ENCODE measurements at places on chromosomes 1 and 21.

- no peak for DNase-seq
Measured at GRCh38 chr1:53634571-53634979, 104.4 kb downstream of the GLIS1 start.

- no peak for DNase-seq
Measured at GRCh38 chr1:74513411-74514300, 1.2 kb upstream of the LRRC53 start.

GRCh38 chr1:170146720-170147263 is 1.0 kb downstream of the NTMT2 start:
- DNase-seq = peak; percentile 4

DNA sequence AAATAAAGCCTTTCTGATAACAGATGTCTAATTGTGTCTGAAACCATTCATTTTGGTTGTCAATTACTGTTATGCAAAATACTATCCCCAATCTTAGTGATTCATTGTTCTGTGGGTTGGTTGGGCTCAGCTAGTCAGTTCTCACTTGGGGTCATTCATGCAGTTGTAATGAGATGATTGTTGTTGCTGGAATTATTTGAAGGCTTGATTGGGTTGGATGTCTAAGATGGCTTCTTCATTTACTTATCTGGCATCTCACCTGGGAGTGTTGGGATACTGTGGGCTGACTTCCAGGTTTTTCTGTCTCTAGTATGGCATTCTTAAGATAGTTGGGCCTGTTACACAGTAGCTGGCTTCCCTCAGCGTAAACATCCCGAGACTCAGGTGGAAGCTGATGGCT is 217.8 kb upstream of the B3GALT2 start:
- no peak for DNase-seq

DNA sequence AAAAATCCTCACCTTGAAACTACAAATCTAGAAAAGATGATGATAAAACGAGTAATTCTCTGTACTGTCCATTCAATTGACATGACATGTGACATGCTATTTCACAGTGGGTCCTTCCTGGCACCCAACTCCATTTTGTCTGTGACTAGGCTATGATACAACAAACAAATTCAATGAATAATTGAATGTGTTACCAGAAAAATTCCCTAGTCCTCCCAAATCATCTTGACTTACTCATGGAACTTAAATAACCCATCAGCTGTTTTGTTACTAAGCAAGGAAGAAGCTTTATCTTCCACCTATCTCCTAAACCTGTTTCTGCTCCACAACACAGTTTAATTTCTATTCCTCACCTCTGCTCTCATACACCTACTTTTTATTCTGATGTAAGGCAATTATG is 30.4 kb downstream of the B3GALNT2 start:
- DNase-seq = no peak

DNA sequence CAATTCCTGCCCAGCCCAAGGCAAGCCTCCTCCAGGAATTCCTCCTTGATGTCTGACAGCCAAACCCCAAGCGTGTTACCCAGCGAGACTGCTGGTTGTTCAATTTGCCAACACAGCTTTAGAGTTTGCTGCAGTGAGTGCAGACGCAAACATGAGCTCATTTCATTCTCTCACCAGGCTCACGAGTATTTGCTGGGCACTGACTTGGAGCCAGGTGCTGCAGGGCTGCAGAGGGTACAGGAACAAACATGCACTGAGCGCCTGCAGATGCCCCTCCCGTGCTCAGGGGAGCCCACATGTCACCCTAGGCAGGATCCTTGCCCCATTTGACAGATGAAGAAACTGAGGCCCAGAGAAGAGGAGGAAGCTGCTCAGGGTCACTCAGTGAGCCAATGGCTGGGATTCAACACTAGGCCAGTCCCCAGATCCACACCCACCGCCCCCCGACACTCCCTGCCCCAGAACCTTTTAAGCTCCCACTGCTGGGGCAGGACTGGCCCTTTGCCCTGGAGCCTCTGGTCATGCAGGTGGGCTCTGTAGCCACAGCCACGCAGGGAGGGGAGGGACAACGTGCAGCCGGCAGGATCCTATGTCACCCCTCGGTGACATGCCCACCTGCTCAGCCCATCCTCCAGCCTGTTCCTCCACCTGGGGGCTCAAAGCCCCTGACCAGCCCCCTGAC is 363.7 kb downstream of the MATN1 start:
- DNase-seq = no peak

GRCh38 chr1:114000406-114000805 is 21.1 kb downstream of the OLFML3 start:
- DNase-seq = no peak

DNA sequence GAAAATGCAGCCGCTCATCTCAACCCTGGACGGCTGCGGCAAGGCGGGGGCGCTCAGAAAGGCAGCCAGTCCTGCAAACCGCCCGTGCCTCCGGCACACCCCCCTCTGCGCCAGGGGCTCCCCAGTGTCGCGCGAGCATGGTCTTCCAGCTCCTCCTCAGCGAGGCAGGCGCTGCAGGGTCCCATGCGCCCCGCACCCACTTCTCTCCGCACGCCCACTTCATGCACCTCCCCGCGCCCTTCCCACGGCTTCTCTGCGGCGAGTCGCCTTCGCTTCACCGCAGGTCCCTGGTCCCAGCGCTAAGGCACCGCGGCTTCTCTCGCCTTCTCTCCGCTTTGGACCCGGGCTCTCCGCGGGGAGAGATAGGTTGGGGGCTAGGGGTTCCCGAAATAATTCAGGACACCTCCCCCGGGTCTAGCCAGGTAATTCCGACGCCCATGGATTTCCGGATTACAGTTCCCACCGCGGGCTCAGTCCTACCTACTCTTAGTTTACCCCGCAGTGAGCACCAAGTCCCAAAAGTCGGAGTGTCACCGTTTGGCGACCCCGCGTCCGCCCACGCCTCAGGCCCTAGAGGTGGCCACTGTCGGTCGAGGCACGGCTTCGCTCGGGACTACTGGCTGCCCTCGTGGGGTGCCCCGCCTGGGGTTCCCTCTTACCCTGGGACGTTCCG is 67.5 kb downstream of the SYT2 start:
- no peak for DNase-seq

GRCh38 chr1:112453876-112454275 is 54.9 kb upstream of the WNT2B start:
- no peak for DNase-seq

DNA sequence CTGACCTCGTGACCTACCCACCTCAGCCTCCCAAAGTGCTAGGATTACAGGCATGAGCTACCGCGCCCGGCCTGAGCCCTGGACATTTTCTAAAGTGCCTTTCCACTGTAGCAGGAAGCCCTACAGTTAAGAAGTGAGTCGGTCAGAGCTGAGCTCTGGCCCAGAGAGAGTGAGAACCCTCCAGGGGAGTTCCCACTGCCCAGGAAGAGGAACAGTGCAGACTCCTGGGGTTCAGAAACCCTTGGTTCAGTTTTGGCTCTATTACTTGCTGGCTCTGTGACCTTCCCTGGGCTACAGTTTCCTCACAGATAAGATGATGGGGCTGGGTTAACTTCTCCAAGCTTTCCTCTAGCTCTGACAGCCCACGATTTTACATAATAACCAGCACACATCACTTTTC is 20.9 kb downstream of the SLC9A1 start:
- DNase-seq = no peak

GRCh38 chr1:188590641-188591040 is 1761.9 kb downstream of the PLA2G4A start:
- DNase-seq = no peak

- no peak for DNase-seq
Measured at GRCh38 chr1:205432116-205432515, 10.3 kb upstream of the LEMD1 start.

DNA sequence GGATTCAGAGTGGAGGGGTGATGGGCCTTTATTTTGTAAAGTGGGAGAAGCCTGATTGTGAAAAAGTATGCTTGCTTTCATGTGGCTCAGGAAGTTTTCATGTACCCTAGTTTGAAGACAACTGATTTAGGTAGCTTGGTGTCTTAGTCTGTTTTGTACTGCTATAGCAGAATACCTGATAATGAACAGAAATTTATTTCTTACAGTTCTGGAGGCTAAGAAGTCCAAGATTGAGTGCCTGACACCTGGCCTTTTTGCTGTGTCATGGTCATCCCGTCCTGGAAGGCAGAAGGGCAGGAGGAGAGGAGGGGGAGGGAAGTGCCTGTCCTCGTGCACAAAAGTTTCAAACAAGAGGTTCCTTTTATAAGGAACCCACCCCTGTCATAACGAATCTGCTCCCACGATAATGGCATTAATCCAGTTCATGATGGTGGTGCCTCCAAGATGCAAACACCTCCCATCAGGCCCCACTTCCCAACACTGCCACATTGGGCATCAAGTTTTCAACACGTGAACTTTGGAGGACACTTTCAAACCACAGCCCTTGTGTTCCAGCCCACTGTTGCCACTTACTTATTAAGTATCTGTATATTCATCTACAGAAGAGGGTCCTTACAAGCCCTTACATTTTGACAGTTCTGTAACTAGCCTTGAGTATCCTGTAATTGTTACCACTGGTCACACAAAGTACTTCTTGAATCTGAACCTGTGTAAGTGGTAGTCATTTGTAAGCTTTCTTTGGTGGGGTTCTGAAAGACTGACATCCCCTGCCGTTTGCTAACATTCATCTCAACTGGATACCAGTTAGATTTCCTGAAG is 9.5 kb downstream of the UCK2 start:
- no peak for DNase-seq

DNA sequence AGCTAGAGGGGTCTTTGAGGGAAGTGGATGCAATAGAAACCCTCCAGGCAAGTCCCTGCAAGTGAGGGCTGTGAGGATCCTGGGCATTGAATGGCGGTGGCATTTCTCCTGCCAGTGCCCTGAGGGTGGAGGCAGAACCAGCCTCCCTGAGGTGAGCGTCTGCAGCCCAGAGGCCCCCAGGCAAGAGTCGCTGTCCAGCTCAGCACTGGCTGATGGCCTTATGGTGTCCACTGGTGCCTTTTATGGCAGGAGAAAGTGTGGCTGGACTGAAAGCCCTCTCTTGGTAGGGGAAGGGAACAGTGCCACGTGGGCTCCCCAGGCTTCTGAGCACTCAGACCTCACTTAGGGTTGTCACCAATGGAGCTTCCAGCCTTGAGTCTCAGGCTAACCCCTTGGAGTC is 77.3 kb downstream of the SH3BGR start:
- DNase-seq = no peak

DNA sequence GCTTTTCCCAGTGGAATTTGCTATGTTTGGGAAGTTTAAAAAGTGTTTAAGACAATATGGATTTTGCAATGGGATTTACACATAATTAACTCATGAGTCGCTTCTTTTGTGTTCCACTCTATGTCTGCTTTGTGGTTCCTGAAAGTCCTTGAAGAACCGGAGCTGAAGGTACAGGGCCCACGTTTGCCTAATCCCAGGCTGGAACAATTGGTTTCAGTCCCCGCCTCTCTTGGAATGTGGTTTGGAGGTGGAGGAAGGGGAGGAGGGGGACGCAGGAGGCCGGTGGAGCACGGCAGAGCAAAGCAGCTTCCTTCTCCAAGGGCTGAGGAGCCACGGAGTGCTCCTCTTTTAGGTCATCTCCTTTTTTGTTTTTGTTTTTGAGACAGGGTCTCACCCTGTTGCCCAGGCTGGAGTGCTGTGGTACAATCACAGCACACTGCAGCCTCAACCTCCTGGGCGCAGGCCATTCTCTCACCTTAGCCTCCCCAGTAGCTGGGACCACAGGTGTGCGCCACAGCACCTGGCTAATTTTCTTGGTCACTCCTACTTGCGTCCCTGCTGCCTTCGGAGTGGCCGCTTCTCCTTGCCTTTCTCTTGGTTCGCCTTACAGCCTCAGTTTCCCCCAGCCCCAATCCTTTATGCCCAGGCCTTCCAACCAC is 129.5 kb upstream of the ERRFI1 start:
- DNase-seq = peak; percentile 75

DNA sequence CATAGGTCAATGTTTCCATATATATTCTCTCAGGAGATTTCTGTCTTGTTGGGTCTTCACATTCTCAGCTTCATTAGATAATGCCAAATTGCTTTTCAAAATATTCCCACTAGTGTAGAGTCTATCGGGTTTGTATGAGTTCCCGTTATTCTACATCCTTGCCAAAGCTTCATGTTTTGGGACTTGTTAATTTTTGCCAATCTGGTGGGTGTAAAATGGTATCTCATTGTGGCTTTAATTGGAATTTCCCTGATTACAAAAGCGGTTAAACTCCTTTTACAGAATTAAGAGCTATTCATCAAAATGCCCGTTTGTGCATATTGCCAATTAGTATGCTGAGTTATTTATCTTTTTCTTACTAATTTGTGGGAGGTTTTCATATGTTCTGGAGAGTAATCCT is 708.4 kb upstream of the ADAMTS5 start:
- no peak for DNase-seq

- peak; percentile 36 for DNase-seq
Measured at GRCh38 chr21:25283720-25284119, 323.6 kb downstream of the MRPL39 start.

DNA sequence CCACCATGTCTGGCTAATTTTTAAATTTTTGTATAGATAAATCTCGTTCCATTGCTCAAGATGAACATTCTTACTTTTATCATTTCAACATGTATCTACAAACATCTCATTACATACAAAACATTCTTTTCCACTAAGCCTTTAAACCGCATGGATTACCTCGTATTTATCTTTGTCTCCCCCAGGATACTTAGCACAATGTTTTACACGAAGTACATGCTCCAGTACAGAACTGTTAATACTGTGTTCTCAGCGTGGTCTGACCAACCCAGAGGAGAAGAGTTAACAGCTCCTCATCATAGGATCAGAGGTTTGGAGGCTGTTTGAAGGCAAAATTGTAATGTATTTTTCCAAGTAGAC is 7.4 kb downstream of the PIK3C2B start:
- DNase-seq = no peak

- peak; percentile 16 for DNase-seq
Measured at GRCh38 chr1:230067871-230068620, 1.0 kb downstream of the GALNT2 start.

- DNase-seq = no peak
Measured at GRCh38 chr1:21494196-21494595, 15.0 kb upstream of the ALPL start.

GRCh38 chr1:107776900-107777663 is 187.9 kb downstream of the VAV3 start:
- no peak for DNase-seq

- DNase-seq = no peak
Measured at GRCh38 chr1:115867216-115867615, 26.3 kb upstream of the NHLH2 start.

- no peak for DNase-seq
Measured at GRCh38 chr1:226993814-226994585, 53.9 kb downstream of the COQ8A start.

- DNase-seq = no peak
Measured at GRCh38 chr1:38198621-38199020, 152.0 kb upstream of the POU3F1 start.

GRCh38 chr1:168613691-168614231 is 37.4 kb downstream of the XCL1 start:
- no peak for DNase-seq

GRCh38 chr1:177024623-177025022 is 139.9 kb downstream of the ASTN1 start:
- DNase-seq = no peak

- no peak for DNase-seq
Measured at GRCh38 chr1:227306689-227307088, 11.6 kb downstream of the CDC42BPA start.

- no peak for DNase-seq
Measured at GRCh38 chr1:31875636-31876236, 59.9 kb upstream of the SPOCD1 start.
